ENCODE measurements at places on chromosomes 3 and 15. TPM values are rescaled to one million over a fixed set of nuclear protein-coding genes. Genes with fewer than 3 reads are reported as not detected.

The PLCL2 gene
- total RNA-seq = 9.9 TPM

The LYZL4 gene
- not detected for total RNA-seq

The SPTSSB gene
- total RNA-seq = not detected

The FGF12 gene
- 1.6 TPM for total RNA-seq

The LINGO1 gene
- 0.22 TPM for total RNA-seq

The ZNF860 gene
- total RNA-seq = 1.1 TPM

The ZNF502 gene
- total RNA-seq = 2.6 TPM

- DNase-seq = no peak
Observed at GRCh38 chr15:60441331-60441730, 37.6 kb downstream of the ICE2 start.

DNA sequence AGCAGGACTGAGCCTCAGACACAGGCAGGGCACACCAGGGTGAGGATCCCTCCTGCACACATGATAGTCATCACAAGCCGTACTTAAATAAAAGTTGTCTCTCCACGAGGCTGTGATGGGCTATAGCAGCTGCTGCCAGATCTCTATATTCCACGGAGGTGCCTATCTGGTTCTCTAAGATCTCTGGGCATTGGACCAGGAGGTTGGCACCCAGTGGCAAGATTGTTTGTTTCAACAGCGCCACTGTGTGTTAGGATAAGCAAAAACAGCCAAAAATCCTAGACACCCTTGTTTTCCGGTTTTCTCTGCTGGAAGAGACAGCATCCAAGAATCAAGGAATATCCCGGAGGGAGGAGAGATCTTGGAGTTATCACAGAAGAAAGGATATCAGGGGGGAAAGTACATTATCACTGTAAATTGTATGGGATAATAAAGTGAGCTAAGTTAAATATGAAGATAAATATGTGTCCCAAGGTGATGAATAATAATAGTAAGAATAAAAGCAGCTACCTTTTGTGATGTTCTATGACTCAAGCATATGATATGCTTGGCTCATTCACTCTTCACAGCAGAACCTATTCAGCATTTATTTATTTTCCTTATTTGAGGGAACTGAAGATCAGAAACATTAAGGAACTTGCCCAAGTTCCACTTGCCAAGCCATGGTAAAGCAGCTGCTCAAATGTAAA, 90.6 kb upstream of the AKAP13 start:
- peak; percentile 52 for DNase-seq

GRCh38 chr3:126472277-126473006, 3.2 kb downstream of the ZXDC start:
- DNase-seq = peak; percentile 92

DNA sequence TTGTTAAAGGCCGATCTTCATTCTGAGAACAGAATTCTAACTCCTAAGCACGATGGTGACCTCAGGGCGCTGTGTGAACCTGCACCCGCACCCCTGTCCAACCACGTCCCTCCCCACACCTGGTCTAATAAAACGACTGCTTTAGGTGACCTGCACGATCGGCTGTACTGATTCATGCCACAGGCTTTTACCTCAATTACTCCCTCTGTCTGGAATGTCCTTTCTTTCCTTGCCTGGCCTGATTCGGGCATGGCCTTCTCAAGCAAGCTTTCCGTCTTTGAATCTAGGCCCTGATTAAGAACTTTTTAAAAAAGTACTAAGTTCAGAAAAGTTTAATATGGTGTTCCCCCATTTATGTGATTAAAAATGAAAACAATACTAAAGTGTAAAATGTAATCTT, 842 bp upstream of the U2SURP start:
- peak; percentile 17 for DNase-seq

DNA sequence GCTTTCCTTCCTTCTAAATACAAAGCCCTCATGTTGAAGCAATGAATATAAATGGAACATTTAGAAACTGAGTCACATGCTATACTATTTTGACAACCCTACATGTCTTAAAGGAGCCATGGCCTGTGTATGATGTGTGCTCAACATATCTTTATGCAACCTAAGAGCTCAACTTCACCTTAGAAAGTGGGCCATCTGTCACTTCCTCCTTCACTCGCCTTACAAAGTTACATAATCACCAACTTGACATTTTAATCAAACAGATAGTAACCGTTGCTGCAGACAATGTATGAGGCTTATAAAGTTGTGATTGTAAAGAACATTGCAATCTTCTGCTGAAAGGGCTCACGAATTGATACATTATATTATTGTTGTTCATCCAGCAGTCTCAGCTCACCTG, 163.6 kb downstream of the SERPINI1 start:
- no peak for DNase-seq

GRCh38 chr15:72402726-72403125, 4.6 kb downstream of the TMEM202 start:
- DNase-seq = no peak
